8988T (cell line): ENCODE measurements at places on chromosomes 6 and 20.

GRCh38 chr6:33960345-33961313 is 156.8 kb upstream of the MLN start:
- peak; percentile 12 for DNase-seq

DNA sequence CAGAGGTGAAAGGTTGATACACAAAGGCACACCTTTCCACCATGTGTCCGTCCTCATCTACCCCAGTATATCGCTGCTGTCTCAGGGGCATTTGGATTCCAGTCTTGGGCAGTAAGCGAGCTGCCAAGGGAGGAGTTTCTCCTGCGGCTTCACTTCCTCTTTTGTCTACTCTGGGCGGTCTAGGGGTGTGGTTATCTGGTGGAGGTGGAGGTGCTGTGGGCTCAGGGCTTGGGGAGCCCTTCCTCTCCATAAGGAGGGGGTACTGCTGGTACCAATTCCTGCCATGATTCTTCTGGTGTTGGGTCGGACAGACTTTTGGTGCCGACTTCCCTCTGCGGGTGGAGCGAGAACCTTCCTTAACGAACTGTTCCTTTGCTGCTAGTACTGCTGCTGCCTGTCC is 31.9 kb upstream of the FABP7 start:
- DNase-seq: no peak

GRCh38 chr20:11453430-11453829 is 464.3 kb upstream of the BTBD3 start:
- no peak for DNase-seq

GRCh38 chr20:33419140-33419974 is 18.0 kb upstream of the CDK5RAP1 start:
- DNase-seq: no peak

DNA sequence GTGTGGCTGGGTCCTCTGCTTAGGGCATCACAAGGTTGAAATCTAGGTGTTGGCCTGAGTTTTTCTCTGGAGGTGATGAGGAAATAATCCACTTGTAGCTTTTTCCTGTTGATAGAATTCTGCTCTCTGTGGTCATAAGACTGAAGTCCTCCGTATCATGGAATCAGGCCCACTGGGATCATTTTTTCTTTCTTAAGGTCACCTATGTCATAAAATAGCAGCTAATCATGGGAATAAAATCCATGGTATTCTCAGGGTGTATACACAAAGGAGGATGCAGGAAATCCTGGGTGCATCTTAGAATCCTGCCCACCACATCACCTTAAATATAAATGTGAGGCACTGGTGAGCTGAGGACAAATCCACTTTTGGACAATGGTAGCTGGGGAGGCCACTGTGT is 72.7 kb downstream of the PRDM1 start:
- DNase-seq: no peak

DNA sequence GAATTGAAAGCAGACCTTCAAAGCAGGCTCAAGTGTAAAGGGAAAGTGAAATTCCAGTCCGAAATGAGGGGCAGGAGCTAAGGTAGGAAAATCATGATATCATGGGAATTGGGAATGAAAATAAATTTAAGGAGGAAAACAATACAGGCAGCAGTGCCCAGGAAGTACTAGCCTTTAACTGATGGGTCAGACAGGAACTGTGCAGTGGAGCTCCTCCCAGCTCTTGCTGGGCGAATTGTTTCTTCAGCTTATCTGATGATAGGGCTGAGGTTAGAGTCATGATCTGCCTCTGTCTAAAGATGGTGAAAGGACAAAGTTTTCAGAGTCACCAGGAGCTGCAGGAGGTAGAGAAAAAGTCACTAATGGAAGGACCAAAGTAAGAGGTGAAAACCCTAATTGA is 457.9 kb upstream of the PTCHD4 start:
- DNase-seq: no peak

DNA sequence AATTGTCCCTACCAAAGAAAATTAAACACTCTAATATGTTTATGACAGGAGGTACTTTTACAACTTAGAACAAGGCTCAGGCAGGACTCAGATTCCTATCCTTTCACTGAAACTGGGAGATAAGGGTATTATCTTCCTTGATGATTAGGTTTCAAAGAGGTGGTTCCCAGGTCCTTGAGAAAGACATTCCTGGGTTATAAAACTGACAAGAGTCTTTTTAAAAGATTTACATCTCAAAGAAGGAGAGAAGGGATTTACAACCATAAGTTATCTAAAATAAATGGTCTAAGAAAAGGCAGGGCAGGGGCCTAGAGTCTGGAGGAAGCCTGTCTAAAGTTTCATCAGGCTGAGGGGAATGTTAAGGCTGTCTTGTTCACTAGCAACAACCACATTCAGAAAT is 1492.5 kb downstream of the HACE1 start:
- DNase-seq: no peak

- no peak for DNase-seq
Measured at GRCh38 chr20:1625083-1625690, 5.4 kb upstream of the SIRPB1 start.

DNA sequence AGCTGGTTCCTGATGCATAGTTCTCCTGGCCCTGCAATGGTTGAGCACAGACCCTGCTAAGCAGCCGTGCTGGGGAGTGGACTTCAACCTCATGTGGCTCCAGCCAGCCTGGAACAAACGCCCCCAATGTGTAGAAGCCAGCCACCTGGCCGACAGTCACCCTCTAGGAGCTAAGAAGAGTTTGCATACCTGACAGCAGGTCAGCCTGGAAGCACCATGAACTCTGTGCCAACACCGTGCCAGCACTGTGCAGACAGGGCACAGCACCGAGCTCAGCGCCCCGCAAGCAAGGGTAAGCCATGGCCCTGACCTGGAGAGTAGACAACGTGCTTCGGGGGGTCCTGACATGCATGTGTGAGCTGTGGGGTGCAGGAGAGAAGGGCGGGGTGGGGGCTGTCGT is 356.3 kb downstream of the ZFAND3 start:
- DNase-seq: no peak

GRCh38 chr6:43707767-43708166 is 20.2 kb upstream of the MRPS18A start:
- no peak for DNase-seq

- no peak for DNase-seq
Measured at GRCh38 chr20:22722811-22723210, 138.4 kb upstream of the FOXA2 start.
